BJ (cell line): ENCODE measurements at places on chromosomes 11 and 22. TPM values are rescaled to one million over a fixed set of nuclear protein-coding genes. Genes with fewer than 3 reads are reported as not detected.

The CATSPER1 gene
- 0.56 and 0.69 TPM in 2 replicates for polyA plus RNA-seq

GRCh38 chr11:1060852-1061616 is 13.6 kb upstream of the MUC2 start:
- peak; percentile 65 for DNase-seq

DNA sequence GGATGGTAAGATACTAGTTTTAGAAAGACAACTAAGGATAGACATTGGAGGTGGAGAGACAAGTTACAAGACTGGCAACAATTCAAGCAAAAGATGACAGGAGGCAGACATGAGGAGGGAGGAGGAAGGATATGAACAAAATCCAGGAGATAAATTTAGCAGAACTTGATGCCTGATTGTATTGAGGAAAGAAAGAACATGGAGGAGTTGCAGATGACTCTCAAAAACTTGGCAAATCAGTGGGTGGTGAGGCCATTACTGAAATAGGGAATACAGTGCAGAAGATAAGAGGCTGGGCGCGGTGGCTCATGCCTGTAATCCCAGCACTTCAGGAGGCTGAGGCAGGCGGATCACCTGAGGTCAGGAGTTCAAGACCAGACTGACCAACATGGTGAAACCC is 2.7 kb upstream of the UPB1 start:
- DNase-seq, result no peak

DNA sequence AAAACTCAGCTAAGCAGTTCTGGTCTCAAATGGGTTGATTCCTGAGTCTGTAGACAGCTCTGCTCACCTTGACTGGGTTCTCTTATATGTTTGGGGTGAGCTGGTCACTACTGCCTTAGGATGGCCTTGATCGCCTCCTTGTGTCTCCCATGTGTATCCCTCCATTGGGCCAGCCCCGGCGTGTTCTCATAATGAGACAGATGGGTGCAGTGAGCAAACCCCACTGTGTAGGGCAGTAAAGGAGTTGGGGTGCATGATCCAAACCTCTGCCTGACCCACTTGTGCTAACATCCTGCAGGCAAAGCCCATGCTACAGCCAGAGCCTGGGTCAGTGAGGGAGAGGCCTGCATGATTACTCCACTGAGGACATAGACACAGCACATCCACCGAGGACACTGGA is 657.6 kb downstream of the BRD1 start:
- no peak for DNase-seq

- no peak for DNase-seq
These were observed 29.7 kb downstream of the PDGFB start for GRCh38 chr22:39215070-39215396.

DNA sequence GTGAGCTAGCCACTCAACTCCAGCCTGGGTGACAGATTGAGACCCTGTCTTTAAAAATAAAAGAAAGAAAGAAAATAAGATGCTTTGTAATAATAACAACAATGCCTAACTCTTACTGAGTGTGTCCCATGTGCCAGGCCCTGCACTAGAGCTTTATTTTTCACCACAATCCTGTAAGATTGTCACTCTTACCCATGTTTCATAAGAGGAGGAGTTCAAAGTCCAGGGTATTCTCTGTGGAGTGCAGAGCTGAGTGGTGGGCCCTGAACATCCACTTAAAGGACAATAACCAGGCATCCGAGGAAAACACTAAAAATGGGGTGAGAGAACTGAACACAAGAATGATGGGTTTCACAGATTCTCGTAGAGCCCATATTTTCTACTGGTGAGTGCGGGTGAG is 925 bp upstream of the C11orf52 start:
- DNase-seq, result no peak

DNA sequence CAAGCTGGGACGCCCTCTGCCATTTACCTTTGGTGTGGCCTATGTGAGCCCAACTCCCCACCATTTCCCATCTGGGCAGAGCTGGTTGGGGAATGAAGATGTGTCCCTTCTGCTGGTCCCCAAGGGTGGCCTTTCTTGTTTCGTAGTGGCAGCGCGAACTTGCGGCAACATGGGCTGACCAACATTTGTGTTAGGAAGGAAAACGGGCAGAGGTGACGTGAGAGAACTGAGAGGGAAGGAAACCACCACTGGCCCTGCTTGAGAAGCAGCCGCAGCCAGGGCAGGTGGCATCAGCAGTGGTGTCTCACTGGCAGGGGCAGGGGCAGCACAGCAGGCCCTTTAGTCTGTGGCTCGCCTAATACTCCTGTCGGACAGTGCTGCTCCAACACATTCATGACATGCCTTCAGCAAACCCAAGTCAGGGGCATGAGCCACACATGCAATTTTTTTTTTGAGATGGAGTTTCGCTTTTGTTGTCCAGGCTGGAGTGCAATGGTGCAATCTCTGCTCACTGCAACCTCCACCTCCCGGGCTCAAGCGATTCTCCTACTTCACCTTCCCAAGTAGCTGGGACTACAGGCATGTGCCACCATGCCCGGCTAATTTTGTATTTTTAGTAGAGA is 29.9 kb downstream of the LRRC74B start:
- no peak for DNase-seq

The RBMXL2 gene
- polyA plus RNA-seq, result not detected in 2 replicates

GRCh38 chr11:69870766-69871165 is 51.5 kb upstream of the FGF3 start:
- DNase-seq, result no peak

The EHF gene
- not detected in 2 replicates for polyA plus RNA-seq

- DNase-seq, result no peak
These were observed 1.4 kb upstream of the MADD start for GRCh38 chr11:47268448-47269001.

DNA sequence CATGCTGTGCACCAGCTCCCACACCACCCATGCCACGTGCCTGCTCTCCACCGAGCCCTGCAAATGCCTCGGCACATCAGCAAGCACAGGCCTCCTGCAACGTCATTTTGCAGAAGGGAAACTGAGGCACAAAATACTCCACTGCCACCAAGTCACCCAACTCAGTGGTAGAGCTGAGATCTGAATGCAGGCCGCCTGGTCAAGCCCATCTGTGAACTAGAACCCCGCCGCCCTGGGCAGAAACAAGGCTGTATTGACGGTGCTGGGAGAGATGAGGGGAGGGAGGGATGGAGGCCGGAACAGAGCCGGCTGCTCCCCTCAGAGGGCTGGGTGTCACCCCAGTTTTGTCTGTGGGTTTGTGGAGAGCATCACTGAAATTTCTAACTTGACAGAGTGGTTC is 81.4 kb downstream of the CDKN1C start:
- no peak for DNase-seq

The USP2 gene
- polyA plus RNA-seq, result 0.27 and 0.71 TPM in 2 replicates

GRCh38 chr11:130313383-130314183 is 1.1 kb downstream of the ZBTB44 start:
- DNase-seq, result no peak

DNA sequence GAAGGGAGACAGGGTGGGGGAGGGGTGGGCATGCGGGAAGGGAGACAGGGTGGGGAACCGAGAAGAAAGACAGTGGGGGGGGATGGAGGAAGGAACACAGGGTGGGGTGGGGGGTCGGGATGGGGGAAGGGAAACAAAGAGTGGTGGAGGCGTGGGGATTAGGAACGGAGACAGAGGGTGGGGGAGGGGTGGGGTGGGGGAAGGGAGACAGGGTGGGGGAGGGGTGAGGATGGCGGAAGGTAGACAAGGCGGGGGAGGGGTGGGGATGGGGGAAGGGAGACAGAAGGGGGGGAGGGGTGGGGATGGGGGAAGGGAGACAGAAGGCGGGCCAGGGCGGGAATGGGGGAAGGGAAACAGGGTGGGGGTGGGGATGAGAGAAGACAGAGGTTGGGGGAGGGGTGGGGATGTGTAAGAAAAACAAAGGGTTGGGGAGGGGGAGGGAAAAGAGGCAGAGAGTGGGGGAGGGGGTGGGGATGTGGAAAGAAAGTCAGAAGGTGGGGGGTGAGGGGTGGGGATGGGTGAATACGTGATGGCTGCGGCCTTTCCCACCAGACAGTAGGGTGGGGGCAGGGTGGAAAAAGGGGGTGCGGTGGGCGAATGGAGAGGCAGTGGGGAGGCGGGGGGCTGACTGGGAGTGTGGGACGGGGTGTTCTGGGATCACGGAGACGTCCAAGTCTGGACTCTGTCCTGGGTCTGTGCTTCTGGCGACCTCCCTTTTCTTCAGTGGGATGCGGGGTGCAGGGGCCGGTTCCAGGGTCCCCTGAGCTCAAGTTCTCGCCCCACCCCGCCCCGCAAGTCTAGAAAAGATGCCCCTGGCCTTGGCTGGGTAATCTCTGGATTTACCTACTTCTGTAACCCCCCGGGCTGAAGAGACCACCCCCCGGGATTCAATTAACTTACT is 744 bp downstream of the PRAME start:
- DNase-seq, result no peak

GRCh38 chr22:31177420-31178162 is 17.6 kb downstream of the RNF185 start:
- DNase-seq, result peak; percentile 89

The SLC6A5 gene
- not detected in 2 replicates for polyA plus RNA-seq

- DNase-seq, result no peak
These were observed 6.8 kb upstream of the ESAM start for GRCh38 chr11:124768914-124769313.

DNA sequence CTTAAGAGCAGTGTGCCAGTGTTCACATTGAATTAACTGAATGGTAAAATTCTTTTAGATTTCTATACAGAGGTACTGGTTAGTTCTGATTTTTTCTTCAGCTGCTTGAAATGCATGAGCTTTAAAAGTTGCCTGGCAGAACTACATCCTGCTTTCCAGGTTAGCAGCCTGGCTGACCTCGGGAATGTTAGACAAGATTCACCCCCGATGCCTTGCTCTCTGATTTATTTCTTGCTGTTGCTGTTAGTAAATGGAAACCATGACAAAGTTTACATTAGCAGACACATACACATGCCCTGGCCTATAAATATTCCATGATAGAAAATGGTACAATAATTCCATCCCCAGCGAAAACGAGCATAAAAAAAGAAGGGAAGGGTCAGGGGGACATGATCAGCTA is 47.0 kb downstream of the WT1 start:
- no peak for DNase-seq

GRCh38 chr11:408154-409007 is 6.4 kb downstream of the SIGIRR start:
- no peak for DNase-seq

DNA sequence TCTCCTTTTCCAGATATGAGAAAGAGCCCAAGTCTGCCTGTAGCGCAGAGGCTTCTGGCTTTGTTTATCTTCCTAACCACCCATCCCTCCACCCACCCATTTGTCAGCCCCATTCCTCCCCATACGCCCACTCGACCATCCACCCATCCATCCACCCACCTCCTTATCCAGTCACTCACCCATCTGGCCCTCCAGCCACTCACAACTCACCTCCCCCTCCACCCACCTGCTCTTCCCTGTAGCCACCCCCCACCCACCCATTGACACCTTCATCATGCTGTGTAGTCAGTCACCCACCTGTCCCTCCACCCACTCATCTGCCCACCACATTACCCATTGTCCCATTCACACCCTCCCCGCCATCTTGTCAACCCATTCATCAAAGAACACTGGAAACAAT is 5.5 kb downstream of the CST6 start:
- DNase-seq, result no peak

GRCh38 chr11:46680815-46681214 is 19.6 kb downstream of the ARHGAP1 start:
- no peak for DNase-seq

GRCh38 chr22:38799265-38800002 is 5.5 kb upstream of the DNAL4 start:
- peak; percentile 21 for DNase-seq

GRCh38 chr11:77820565-77821348 is at the start of the genes AAMDC and RSF1:
AAMDC (plus strand) TSS chr11:77821144; CDS start chr11:77842497, 21,353 bp downstream.
RSF1 (minus strand) TSS chr11:77820722; CDS start chr11:77820714, 8 bp downstream.
- DNase-seq, result peak; percentile 93

DNA sequence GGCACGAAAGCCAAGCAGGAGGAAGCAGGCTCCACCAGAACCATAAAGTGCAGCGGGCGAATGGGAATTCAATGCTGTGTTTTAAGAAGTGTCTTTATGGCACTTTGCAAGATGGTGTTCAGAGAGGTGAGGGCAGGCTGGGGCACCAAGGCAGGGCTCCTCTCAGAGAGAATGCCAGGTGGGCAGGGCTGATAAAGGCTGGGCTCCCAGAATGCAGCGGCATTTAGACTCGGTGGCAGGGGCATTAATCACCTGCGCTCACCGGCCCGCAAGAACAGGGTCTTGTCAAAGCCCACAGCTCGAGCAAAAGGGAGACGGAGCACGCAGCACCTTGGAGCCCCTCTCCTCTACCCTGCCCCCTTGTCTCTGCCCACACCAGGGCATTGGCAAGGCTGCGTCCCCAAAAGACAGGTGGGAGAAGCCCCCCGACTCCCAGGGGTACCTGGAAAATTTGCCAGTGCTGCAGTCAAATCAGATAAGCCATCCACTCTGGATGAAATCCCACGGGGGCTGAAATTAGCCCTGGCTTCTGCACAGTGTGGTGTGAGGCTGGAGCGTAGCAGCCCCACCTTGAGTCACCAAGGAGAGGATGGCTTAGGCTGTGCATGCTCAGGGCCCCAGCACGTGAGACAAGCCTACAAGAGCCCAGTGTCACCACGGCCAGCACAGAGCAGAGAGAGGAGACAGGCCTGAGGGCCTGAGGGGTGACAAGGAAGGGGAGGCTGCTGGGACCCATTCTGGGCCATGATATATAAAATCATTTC is 8.1 kb downstream of the MACROD1 start:
- no peak for DNase-seq

The PTGDR2 gene
- 0.02 TPM in 2 replicates for polyA plus RNA-seq

GRCh38 chr11:70067591-70068341 is 10.4 kb upstream of the ANO1 start:
- DNase-seq, result no peak
